MG63 (cell line): ENCODE measurements at places on chromosomes 16 and 17.

- DNase-seq, result no peak
These were observed 1.5 kb upstream of the TTYH2 start for GRCh38 chr17:74211912-74212208.

GRCh38 chr16:4390266-4391260 lies 18.9 kb downstream of the VASN start:
- no peak for DNase-seq

- no peak for DNase-seq
These were observed 1.8 kb downstream of the ZNF23 start for GRCh38 chr16:71460236-71460635.

DNA sequence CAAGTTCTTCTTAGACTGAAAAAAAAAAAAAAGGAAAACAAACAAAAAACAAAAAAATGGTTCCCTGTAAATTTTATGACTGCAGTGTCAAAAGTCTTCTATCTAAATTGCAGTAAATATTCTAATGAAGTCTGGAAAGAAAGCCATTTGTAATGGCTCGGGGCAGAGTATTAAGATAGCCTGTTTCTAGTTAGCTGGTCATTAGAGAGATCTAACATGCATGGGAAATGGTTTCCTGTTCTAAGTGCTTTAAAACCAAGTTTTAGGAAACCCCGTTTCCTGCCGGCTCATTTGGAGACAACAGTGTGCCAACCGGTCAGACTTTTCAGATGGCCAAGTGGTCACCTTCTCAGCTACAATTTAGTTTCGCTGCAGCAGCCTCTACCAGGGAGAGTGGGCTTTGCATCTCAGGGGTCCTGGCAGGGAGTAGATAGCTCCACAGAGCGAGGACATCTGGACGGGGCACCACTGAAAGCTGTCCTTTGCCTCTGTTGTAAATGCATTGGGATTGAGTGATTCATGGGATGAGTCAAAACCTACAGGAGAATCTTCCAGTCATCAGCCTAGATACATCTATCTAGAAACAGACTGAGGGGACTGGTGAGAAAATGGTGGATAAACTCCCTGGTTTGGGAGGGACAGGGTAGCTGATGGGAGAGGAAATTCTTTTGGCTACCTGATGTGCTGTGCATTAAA lies 473.2 kb upstream of the SALL1 start:
- DNase-seq, result no peak

- DNase-seq, result peak; percentile 97
These were observed at the start of the genes C17orf67 and DGKE for GRCh38 chr17:56833809-56834379. Gene C17orf67, minus strand, starts transcription at chr17:56833920. Its CDS starts 18,110 bp downstream, at chr17:56815810. Gene DGKE, plus strand, starts transcription at chr17:56834151. Its CDS starts 645 bp downstream, at chr17:56834796.

- no peak for DNase-seq
These were observed 42.6 kb downstream of the ABCA9 start for GRCh38 chr17:69018022-69018615.

GRCh38 chr17:39951924-39952679 lies 10.7 kb upstream of the GSDMA start:
- DNase-seq, result no peak
